ENCODE measurements at places on chromosomes 6 and 20. TPM values are rescaled to one million over a fixed set of nuclear protein-coding genes. Genes with fewer than 3 reads are reported as not detected.

GRCh38 chr6:159463119-159463829 lies 229.8 kb downstream of the SOD2 start:
- no peak overlapping the region for H3K27ac ChIP-seq
- no peaks in the 10 kb centered on the region for H3K4me1 ChIP-seq
- no peaks in the 10 kb centered on the region for H3K27me3 ChIP-seq
- DNase-seq: no peak

DNA sequence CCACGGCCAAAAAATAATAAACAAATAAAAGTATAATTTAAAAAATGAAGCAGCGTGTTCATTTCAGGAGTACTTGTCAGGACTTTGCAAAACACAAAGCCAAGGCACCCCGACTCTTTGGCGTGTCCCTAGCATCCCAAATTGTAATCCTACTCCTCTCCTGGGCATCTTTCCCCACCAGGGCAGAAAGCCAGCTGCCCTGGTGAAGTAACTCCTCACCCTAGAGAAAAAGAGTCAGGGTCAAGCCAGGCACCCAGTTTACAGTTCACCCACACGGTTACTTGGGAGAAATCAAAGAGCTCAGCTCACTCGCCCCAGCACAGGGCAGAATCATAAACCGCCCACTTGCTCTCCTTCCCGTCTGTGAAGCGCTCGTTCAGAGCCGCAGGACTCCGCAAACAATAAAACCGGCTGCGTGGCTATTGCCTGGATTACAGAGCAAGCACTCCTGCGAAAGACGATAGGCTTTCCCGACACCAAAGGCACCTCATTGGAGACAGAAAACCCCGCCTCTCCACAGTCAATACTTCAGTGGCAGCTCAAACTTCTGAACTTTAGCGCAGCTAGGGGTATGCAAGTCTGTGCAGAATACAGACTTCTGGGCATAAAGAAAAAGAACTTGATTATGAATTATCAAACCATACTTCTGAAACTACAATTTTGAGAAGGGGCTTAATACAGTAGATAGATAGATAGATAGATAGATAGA lies 73.0 kb upstream of the NHSL1 start:
- H3K4me3 ChIP-seq: no peak overlapping the region
- peak; percentile 81 for DNase-seq
- H3K36me3 ChIP-seq: no peaks in the 10 kb centered on the region
- H3K4me1 ChIP-seq: peaks cover 12% of the 10 kb centered on the region
- no peaks in the 10 kb centered on the region for H3K27me3 ChIP-seq

DNA sequence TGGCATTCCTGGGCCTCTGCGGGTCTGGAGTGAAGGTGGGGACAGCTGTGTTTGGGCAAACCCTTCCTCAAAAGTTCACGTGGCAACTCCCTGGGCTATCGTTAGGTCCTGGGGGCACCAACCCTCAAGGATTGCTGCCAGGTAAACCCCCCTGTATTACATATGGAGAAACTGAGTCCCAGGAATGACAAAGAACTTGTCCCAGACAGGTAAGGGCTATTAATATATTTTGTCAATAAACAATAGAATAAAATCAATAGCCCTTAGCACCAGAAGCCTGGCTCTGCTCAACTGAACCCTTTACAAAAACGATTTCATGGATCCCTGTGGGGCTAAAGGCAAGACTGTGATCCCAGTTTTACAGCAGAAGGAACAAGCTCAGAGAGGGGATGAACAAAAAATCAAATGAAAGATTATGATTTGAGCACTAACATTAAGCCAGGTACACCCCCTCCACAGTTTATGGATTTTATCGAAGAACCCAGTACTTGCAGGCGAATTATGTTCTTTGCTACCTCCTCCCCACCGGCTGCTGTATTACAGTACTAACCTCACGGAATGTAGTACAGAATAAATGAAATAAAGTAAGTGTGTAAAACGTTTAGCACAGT lies 2.7 kb downstream of the ID1 start:
- H3K4me3 ChIP-seq: peak overlapping the region; percentile 97
- peaks cover 22% of the 10 kb centered on the region for H3K36me3 ChIP-seq
- no peak for DNase-seq
- H3K27me3 ChIP-seq: no peaks in the 10 kb centered on the region
- peaks cover 5% of the 10 kb centered on the region for H3K4me1 ChIP-seq

GRCh38 chr6:167988945-167989841 lies 8.3 kb upstream of the KIF25 start:
- H3K4me3 ChIP-seq: no peak overlapping the region
- no peak for DNase-seq
- peaks cover 2% of the 10 kb centered on the region for H3K36me3 ChIP-seq
- H3K27ac ChIP-seq: no peak overlapping the region
- H3K4me1 ChIP-seq: no peaks in the 10 kb centered on the region
- no peaks in the 10 kb centered on the region for H3K27me3 ChIP-seq

DNA sequence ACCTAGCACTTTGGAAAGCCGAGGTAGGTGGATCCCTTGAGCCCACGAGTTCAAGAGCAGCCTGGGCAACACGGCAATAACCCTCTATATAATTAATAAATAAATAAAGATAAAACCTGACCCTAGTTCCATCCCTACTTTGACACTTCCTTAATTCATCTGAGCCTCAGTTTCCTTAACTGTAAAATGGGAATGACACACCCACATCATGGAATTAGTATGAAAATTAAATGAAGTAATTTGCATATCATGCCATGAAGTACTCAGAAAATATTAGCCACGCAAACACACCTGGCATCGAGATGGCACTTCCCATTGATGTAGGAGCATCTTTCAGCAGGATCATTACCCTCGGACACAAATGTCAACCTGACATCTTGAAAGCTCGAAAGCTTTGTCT lies 19.1 kb downstream of the ZMYND8 start:
- H3K4me1 ChIP-seq: peaks cover 23% of the 10 kb centered on the region
- H3K27me3 ChIP-seq: no peaks in the 10 kb centered on the region
- no peak overlapping the region for H3K4me3 ChIP-seq

- H3K4me3 ChIP-seq: no peak overlapping the region
- no peaks in the 10 kb centered on the region for H3K36me3 ChIP-seq
- no peaks in the 10 kb centered on the region for H3K27me3 ChIP-seq
These were observed 72.8 kb upstream of the BLCAP start for GRCh38 chr20:37600486-37600885.

GRCh38 chr6:160069050-160069454 lies 52.6 kb upstream of the SLC22A1 start:
- H3K4me1 ChIP-seq: no peaks in the 10 kb centered on the region
- H3K4me3 ChIP-seq: no peak overlapping the region
- H3K36me3 ChIP-seq: peaks cover 61% of the 10 kb centered on the region
- H3K27me3 ChIP-seq: no peaks in the 10 kb centered on the region

MGME1 gene
- 47.7 TPM for total RNA-seq
